ENCODE measurements at places on chromosomes 1 and 21.

DNA sequence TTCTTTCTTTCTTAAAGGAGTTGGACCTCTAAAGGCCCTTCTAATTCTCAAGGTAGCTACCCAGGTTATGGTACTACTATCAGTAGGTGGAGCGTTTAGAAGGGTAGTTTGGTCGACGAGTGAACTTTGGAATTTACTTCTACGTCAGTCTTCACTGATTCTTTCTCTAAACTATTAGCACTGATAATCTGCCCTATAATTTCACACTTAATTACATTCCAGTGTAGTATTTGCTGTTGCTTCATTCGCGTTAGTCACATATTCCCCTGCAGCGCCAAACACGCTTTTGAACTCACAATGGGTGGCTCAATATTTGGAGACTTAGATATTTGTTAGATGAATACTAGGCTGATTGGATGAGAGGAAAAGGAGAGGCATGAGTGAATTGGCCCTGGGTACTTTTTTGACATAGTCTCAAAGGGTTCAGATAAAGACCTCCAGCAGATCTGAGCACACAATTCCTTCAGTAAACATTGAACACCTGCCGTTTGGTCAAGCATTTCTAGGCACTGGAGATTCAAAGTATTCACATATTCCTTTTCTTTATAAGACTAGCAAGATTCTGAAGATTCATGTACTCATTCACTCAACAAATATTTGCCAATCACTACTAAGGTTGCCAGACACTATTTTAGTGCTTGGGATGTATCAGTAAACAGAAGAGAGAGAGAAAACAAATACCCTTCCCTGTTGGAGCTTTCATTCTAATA is 929 bp upstream of the FOXJ3 start:
- DNase-seq = peak; percentile 67

GRCh38 chr1:109299558-109300343 is 7.1 kb downstream of the MYBPHL start:
- peak; percentile 77 for DNase-seq

- DNase-seq = no peak
These were observed 52.8 kb downstream of the DYRK1A start for GRCh38 chr21:37419228-37419906.

- no peak for DNase-seq
These were observed 34.0 kb upstream of the CHIT1 start for GRCh38 chr1:203263496-203263895.

DNA sequence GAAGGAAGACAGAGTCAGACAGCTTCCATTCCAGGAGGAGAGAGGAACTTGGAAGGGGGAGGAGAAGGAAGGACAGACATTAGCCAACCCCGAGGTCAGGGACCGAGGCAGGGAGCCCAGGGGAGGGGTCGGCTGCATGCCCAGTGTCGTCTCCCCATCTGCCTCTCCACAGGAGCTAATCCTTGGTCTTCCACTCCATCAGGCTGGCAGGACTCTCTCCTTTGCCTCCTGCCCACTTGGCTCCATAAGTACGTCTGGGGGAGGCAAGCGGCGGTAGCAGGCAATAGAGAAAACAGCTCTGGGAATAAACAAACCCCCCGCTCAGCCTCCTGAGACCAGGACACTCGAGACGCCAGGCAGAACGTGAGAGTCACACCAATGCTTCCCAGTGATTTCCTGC is 71.3 kb downstream of the GRIK3 start:
- DNase-seq = no peak

GRCh38 chr1:22323141-22323845 is 128.4 kb upstream of the ZBTB40 start:
- DNase-seq = no peak

DNA sequence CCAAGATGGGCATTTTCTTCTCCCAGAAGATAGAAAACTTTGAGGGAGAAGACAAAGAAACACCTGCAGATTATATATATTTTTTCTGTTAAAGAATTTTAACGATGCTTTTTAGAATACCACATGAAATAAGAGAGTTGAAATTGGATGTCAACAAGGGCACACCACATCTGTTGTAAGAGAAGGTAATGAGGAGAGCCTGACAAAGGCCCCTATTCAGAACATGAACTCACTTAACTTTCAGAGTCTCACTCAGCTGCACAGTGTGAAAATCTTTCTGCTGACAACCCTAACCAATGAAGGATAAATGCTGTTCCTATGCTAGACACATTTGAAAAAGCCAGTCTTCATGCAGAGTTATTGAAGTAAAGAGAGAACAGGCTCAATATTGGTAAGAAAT is 7.3 kb downstream of the KRTAP22-2 start:
- no peak for DNase-seq

Data from astrocyte (in vitro differentiated cells and primary cell).